Cerebellum (tissue), 4 donors: ENCODE measurements at places on chromosomes 7 and 10. TPM values are rescaled to one million over a fixed set of nuclear protein-coding genes. Genes with fewer than 3 reads are reported as not detected.

VIM gene
- 562 TPM for total RNA-seq

FRAT2 gene
- total RNA-seq: 7.5 TPM

ANKRD22 gene
- not detected for total RNA-seq

FXYD4 gene
- total RNA-seq: not detected

SLC18A2 gene
- 6.5 TPM for total RNA-seq

IL2RA gene
- not detected for total RNA-seq

CPA4 gene
- 1.00 TPM for total RNA-seq

AGBL3 gene
- total RNA-seq: 6.9 TPM

NUTM2E gene
- 0.45 TPM for total RNA-seq

KNDC1 gene
- total RNA-seq: 3.1 TPM

CDHR3 gene
- total RNA-seq: 21.7 TPM

ADAMTS14 gene
- total RNA-seq: 1.2 TPM

OGDHL gene
- total RNA-seq: 14.8 TPM

FAM13C gene
- 66.1 TPM for total RNA-seq

BLNK gene
- 0.27 TPM for total RNA-seq

SPDYE16 gene
- 0.27 TPM for total RNA-seq

LRRC72 gene
- not detected for total RNA-seq

CFAP69 gene
- total RNA-seq: 16.8 TPM

ADCYAP1R1 gene
- total RNA-seq: 56.7 TPM

TTYH3 gene
- total RNA-seq: 60.5 TPM

VWC2 gene
- 5.1 TPM for total RNA-seq

CYP26C1 gene
- total RNA-seq: 9.5 TPM

MMP21 gene
- 0.09 TPM for total RNA-seq

LUC7L2 gene
- total RNA-seq: 55.8 TPM

ANK3 gene
- 363 TPM for total RNA-seq

PDLIM1 gene
- total RNA-seq: 4.4 TPM

FAM3C gene
- 82.7 TPM for total RNA-seq

DMBT1 gene
- 0.36 TPM for total RNA-seq

TMEM140 gene
- total RNA-seq: 0.18 TPM

ABCB4 gene
- total RNA-seq: 3.8 TPM

COL13A1 gene
- total RNA-seq: 8.3 TPM

SHH gene
- total RNA-seq: 3.4 TPM

FBXL15 gene
- total RNA-seq: 6.2 TPM

SUN3 gene
- total RNA-seq: 0.36 TPM

PAPOLB gene
- total RNA-seq: 3.9 TPM

CAV2 gene
- total RNA-seq: 11.5 TPM

IFIT1B gene
- 0.82 TPM for total RNA-seq

PILRA gene
- 3.3 TPM for total RNA-seq

C10orf62 gene
- 0.73 TPM for total RNA-seq

PRR15 gene
- not detected for total RNA-seq

CALU gene
- 44.6 TPM for total RNA-seq

EGFR gene
- total RNA-seq: 46.9 TPM

CRHR2 gene
- total RNA-seq: 0.27 TPM

PIK3CG gene
- total RNA-seq: 1.9 TPM

FRG2B gene
- not detected for total RNA-seq

OR2A42 gene
- 0.45 TPM for total RNA-seq

CNPY1 gene
- total RNA-seq: 19.4 TPM

UNCX gene
- total RNA-seq: 15.5 TPM

ELFN1 gene
- 6.5 TPM for total RNA-seq

SLC26A3 gene
- 0.54 TPM for total RNA-seq

LRRC61 gene
- total RNA-seq: 8.2 TPM

OLAH gene
- not detected for total RNA-seq

PLCE1 gene
- 15.0 TPM for total RNA-seq

NPTX2 gene
- 41.8 TPM for total RNA-seq

STEAP1 gene
- total RNA-seq: 2.2 TPM
